ENCODE measurements at places on chromosomes 12 and 14.

DNA sequence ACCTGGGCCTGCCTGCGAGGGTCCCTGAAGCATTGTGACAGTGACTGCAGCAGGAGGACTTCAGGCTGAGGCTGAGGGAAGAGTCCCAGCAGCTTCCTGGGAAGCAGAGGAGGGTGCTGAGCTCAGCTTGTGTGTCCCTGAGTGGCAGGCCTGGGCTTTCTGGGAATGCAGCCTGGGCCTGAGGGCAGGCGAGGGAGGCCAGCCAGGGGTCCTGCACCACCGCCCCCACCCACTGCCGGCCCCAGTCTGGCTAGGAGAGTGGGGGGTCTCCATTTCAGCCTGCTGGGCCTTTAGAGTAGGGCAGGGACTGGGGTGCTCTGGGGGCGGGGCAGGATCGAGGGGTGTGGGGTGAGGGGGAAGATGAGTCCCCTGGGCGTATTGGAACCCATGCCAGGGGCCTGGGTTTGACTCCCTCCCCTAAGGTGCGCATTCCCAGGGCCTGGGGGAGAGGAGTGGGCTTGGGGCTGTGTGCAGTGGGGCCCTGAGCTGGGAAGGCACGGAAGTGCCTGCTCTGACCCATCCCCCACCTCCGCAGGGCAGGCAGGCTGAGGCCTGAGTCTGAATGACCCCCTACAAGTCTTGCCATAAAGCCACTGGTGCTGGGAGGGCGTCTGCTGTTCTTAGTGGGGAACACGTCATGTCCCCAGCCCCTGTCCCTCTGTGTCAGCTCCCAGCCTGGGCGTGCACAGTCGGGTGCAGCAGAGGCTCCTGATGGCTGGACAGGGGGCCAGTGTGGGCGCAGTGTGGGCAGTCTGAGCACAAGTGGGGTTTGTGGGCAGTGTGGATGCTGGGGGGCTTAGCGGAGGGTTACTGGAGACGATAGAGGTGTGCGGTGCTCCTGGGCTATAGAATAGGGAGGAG, 46.4 kb downstream of the KRT80 start:
- peak; percentile 44 for DNase-seq

DNA sequence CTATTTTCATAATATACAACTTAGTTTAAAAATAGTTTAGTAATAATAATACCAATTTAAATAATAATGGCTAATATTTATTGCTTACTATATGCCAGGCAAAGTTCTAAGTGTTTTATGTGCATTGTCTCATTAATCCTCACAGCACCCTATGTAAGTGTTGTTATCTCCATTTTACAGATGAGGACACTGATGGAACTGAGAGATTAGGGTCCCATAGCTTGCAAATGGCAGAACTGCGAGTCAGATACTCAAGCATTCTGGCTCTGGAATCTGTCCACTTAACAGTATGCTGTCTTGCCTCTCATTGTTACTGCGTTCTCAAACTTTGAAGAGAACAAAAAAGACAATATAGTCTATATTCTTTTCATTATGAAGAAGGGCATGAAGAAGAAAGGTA, 19.0 kb downstream of the AP5M1 start:
- DNase-seq, result no peak

DNA sequence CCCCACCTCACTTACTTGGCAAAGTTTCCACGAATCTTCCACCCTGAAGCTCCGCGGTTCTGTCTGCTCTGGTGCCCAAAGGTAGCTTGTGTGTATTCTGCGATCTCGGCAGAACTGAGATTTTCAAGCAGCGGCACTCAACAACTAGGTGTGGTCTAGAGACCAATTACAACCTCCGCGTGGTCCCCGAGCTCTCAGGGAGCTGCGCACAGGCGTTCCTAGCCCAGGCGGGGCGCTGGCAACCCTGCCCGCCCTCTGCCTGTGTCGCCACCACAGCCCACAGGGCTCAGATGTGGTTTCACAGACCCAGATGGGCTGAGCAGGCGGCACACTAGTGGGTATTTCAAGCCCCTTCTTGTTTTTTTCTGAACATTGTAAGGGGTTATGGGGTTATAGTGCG, 1.5 kb upstream of the DIABLO start:
- no peak for DNase-seq

DNA sequence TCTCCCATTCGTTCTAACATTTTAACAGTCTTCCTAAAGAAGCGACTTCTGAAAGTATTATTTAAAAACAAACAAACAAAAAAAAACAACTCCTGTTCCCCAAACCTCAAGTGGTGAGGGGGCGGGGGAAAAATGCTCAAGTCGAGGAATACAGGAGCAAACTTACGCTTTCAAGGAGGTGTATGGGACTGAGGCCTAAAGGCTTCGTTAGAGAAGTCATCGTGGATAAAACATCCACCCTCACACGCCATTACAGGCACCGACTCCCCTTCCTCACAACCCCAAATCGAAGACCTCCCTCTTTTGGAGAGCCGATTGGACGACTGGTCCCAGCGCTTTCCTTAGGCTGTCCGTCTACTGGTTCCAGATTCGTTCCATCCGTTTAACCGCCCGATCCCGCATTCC, 693 bp downstream of the CBX5 start:
- DNase-seq, result no peak

- no peak for DNase-seq
Measured at GRCh38 chr12:50052964-50053363, 4.4 kb upstream of the ASIC1 start.
